Activated T-cell treated with anti-CD3 and anti-CD28 coated beads, Interleukin-2, amount 50 U/mL, for 4 hours (primary cell): ENCODE measurements at places on chromosomes 6 and 20. TPM values are rescaled to one million over a fixed set of nuclear protein-coding genes. Genes with fewer than 3 reads are reported as not detected.
A peak's percentile ranks its signal among the peaks of the same experiment; 100 is the strongest.

DNA sequence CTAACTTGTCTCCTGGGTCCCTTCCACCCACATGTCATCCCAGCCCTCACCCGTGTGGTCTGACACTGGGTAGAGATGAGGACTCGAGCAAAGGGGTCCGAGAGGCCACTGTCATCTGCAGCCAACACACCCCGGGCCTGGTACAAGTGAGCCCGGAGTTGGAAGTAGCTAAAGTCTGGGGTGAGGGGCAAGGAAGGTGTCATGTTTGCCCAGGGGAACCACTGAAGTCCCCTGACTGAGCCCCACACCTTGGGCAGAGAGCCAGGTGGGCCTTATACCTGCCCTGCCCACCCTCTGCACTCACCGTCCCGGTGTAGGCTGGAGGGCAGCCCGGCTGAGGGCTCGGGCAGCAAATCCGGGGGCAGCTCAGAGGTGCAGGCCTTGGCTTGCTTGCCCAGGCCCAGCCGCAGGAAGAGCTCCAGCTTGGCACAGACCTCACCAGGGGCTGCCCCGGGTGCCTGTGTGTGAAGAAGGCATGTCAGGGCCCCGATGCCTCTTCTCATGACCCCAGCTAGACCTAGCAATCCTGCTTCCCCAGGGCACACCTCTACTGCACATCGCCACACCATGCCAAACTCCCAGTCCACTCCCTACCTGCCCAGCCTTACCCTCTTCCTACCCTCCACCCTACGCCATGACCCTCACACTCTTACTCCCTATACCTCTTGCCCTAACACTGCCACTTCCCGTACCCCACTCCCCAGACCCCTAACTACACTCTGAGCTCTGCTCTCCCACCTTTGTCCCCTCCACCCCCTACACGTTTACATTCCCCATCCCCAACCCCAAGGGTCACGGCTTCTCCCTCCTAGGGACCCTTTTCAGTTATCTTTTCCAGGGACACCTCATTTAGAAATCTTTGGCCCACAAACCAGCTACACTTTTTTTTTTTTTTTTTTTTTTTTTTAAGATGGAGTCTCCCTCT, 31.7 kb upstream of the SPAG4 start:
- DNase-seq = no peak

DNA sequence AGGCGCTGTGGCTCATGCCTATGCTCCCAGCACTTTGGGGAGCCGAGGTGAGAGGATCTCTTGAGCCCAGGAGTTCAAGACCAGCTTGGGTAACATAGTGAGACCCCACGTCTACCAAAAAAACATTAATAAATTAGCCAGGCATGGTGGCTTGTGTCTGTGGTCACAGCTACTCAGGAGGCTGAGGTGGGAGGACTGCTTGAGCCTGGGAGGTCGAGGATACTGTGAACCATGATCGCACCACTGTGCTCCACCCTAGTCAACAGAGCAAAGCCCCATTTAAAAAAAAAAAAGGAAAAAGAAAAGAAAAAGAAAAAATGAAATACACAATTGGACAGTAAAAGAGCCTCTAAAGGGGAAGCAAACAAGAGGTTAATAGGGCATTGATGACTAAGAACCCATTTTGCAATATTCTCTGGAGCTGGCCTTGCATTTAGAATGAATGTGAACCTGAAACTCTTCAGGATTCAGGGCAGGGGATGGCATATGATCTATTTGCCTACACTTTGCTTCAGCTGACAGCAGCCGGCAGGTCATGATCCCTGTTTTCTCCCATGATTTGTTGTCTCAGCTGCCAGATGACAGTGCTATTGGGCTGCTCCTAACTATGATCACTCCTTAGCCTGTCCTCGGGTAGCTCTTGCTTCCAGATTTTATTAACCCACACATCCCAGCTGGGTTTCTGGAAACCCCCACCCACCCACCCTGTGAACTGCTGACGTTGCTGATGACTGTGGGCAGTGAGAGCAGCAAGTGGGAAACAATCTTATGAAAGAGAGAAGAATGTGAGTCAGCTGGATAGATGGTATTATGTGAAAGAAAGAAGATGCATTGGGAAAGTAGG, 83.8 kb upstream of the ELOVL5 start:
- DNase-seq = no peak

- no peak for DNase-seq
Observed at GRCh38 chr6:30691208-30691847, 544 bp upstream of the NRM start.

DNA sequence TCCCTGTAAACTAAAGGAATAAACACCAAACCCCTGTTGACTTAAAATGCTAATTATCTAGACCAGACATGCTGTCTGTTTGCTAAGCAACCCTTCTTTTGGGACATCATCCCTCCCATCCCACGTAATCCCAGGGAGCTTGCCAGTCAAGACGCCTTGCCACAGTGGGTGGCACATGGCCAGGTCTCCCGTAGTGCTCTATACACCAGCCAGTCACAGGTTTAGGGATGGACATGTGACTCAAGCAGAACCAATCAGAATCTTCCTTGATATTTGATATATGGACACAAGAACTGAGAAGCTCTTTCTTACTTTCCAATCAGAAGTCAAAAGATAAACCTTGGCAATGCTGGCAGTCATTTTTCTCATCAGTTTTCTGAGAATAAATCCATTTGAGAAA, 60.0 kb downstream of the CNKSR3 start:
- DNase-seq = no peak

- DNase-seq = no peak
Observed at GRCh38 chr6:164692772-164693510, 616.5 kb downstream of the C6orf118 start.

- no peak for DNase-seq
Observed at GRCh38 chr6:53692172-53692571, 26.6 kb upstream of the KLHL31 start.

- DNase-seq = no peak
Observed at GRCh38 chr6:168418711-168419121, 22.3 kb upstream of the SMOC2 start.

DNA sequence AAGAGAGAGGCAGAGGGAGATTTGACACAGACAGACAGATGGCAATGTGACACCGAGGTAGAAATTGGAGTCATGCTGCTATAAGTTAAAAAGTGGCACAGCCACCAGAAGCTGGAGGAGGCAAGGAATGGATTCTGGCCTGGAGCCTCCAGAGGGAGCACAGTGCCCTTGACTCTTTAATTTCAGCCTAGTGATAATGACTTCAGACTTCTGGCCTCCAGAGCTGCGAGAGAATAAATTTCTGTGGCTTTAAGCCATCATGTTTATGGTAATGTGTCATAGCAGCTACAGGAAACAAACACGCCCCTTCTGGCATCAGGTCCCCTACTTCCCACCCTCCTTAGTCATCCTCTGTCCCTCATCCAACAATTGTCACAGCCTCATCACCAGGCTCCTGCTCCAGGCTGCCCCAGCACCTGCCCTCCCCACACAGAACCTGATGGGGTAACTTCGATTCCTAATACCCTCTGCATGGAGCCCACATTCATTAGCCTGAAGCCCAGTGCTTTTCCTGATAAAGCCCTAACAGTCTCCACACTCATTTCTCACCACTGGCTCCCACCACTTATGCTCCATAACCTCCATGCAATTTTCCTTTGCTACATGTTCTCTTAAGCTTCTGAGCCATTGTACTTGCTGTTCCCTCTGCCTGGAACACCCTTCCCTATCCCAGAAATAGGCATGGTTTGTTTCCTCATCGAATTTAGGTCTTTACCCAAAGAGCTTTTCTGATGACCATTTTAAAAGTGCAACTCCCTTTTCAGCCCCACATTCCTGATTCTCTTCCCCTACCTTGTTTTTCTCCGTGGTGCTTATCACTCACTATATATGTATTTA, 69.7 kb upstream of the TOX2 start:
- DNase-seq = no peak

GRCh38 chr20:63744574-63745423, 5.2 kb downstream of the SLC2A4RG start:
- DNase-seq = no peak

DNA sequence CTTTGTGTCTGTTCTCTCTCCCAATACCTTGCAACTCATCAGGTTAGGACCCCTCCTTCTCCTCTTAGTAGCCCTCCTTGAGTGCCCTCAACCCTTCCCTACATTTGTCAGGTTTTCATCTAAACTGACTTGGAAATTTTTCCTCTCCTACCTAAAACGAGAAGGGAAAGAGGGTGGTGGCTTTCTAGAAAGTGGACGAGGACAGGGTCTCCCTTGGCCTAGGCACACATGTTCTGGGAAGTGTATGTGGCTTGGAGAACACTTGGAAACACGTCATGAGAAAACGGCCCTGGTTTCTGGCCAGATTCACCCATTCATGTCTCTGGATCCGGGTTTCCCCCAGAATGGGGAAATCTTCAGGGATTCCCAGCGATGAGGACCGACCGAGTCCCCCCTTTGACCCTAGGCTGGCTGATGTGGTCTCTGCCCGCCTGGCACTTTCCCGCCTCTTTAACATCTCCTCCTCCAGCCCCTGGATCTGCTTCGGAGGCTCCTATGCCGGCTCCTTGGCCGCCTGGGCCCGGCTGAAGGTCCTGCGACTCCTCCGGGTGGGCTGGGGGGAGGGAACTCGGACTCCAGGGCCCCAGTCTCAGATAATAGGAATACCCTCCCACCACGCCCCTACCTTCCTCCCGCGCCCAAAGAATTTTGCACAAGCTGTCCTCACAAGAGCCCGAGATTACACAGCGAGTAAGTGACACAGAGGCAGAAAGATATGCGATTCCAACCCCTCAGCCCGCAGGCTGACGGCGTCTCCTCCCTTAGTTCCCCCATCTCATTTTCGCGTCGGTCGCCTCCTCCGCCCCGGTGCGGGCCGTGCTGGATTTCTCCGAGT, 3.0 kb downstream of the PRSS16 start:
- DNase-seq = no peak

DNA sequence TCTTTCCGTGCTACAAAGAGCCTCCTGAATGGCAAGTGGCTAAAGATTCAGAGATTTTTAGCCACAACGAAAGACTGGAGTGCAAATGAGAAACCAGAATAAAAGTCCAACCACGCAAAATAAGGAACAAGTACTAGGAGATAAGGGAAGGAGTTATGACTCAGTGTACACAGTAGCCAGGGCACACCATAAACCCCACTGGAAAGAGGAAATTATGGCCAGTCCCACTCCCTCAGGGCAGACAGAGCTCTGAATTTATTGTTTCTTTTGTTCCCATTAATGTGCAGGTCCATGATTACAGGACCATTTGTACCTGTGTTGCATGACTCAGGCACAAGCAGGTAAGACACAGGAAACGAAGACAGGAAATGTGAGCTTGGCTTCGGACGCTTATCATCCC, 150.3 kb upstream of the PREP start:
- no peak for DNase-seq

GRCh38 chr6:136129365-136129764, 120.7 kb downstream of the MTFR2 start:
- no peak for DNase-seq

GRCh38 chr20:63968136-63968927, 1.4 kb downstream of the ZNF512B start:
- DNase-seq = no peak

GRCh38 chr6:16437095-16437494, 198.7 kb downstream of the GMPR start:
- peak; percentile 38 for DNase-seq

- DNase-seq = no peak
Observed at GRCh38 chr20:59670786-59671492, 66.6 kb downstream of the PHACTR3 start.

DNA sequence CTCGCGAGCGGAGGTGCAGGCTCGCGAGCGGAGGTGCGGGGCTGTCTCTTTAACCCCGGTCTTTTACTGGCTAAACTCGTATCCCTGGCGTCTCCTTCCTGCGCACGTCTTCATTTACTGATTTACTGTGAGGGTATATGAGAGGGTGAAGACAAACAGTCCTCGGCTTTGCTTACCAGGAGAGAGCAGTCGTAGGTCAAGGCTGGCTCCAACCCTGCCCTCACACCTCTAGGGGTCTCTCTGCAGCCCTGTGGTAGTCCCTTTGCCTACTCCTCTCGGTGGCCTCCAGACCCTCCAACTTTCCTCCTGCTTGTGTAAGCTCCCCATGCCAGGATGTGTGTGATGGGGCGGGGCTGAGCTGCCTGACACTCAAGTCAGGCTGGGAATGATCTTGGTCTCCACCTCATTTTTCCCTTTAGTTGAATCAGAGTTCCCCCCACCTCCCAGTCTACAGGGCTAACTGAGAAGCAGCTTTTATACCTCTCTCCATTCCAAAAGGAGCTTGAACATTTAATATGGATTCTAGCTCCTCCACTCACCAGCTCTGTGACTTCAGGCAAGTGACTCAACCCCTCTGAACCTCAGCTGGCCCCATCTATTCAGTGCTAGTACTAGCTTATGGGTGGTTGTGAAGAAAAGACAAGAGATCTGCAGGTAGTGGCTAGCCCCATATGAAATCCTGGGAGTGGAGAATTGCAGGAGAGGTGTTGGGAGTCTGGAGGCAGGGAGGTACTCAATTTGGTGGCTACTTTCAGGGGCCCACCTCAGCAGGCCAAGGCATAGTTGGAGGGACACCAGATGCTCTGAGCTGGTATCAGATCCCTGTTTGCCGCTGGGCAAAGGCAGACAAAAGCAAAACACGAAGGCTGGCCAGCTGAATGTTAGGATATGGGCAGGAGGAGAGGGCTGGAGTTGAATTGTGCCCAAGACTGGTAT, 902 bp downstream of the SLC29A1 start:
- DNase-seq = no peak

- DNase-seq = no peak
Observed at GRCh38 chr20:35129647-35130069, 17.5 kb downstream of the EDEM2 start.

DNA sequence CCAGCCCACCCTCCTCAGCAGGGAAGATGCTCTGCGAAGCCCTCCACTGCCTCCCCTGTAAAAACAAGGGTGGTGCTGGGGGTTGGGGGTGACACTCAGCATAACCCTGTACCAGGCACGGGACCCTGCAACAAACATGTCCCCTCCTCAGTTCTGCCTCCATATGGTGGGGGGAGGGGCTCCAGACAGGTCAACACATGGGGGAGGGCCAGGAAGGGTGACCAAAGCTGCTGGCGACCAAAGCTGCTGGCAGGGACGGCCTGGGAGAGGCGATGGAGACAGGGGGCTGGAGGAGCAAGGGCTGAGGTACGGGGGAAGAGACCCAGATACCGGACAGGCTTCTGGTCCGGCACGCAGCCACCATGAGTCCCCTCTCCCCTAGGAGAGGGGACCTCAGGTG, 123.2 kb downstream of the TAF4 start:
- DNase-seq = no peak

DNA sequence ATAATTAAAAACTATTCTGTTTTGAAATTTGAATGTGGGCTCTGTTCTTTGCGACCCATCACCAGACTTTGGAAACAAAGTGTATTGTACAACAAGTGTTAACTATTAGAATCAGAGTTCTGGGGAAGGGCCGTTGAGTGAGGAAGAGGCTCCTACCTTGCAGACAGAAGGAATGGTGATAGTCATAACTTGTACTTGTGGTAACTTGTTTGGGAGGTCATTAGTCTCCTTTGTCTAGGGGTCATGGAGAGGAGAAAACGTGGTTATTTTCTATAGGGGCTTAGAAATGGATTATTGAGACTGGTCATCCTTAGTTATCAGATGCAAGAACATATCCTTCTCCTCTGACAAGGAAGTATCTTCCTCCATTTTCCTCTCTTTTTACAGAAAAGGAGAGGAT, 174.8 kb downstream of the BMP2 start:
- DNase-seq = no peak

VGLL2 gene
- not detected for total RNA-seq

BMP2 gene
- not detected for total RNA-seq

TMEM30A gene
- total RNA-seq = 60.4 TPM

NNAT gene
- total RNA-seq = not detected

PEDS1 gene
- total RNA-seq = 21.6 TPM

FBXO5 gene
- 10.6 TPM for total RNA-seq

HSPA12B gene
- not detected for total RNA-seq

PRDM13 gene
- not detected for total RNA-seq

VWA7 gene
- 1.4 TPM for total RNA-seq

RBCK1 gene
- 104 TPM for total RNA-seq

ZNF217 gene
- 25.9 TPM for total RNA-seq

TFAP2C gene
- not detected for total RNA-seq

FAM229B gene
- 3.8 TPM for total RNA-seq
